SW 1271 (cell line): ENCODE measurements at places on chromosomes 3 and 15.

DNA sequence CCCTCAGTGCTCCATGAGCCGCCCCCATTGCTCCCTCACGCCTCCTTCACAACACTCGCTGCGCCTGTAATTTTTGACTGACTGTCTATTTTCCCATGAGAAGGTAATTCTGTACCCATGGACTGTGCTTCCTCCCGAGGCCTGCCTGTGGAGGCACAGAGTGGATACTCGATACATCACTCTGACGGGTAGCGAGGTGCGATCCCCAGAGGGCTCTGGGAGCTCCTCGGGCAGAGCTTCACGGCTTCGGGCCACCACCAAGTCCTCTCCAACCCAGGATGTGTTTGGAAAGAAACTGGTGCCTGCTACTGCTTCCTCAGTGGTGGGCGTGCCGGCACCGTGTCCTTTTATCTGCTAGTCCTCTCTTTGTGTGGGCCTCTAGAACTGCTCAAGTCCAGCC, 108.6 kb upstream of the DLG1 start:
- no peak for DNase-seq

DNA sequence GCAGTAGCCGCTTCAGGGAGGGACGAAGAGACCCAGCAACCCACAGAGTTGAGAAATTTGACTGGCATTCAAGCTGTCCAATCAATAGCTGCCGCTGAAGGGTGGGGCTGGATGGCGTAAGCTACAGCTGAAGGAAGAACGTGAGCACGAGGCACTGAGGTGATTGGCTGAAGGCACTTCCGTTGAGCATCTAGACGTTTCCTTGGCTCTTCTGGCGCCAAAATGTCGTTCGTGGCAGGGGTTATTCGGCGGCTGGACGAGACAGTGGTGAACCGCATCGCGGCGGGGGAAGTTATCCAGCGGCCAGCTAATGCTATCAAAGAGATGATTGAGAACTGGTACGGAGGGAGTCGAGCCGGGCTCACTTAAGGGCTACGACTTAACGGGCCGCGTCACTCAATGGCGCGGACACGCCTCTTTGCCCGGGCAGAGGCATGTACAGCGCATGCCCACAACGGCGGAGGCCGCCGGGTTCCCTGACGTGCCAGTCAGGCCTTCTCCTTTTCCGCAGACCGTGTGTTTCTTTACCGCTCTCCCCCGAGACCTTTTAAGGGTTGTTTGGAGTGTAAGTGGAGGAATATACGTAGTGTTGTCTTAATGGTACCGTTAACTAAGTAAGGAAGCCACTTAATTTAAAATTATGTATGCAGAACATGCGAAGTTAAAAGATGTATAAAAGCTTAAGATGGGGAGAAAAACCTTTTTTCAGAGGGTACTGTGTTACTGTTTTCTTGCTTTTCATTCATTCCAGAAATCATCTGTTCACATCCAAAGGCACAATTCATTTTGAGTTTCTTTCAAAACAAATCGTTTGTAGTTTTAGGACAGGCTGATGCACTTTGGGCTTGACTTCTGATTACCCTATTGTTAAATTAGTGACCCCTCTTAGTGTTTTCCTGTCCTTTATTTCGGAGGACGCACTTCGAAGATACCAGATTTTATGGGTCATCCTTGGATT, at the start of gene MLH1:
Gene MLH1 (plus strand): TSS at position 193 of the 958 bp plus-strand sequence. CDS start 30 bp downstream, at position 223.
- DNase-seq, result no peak

DNA sequence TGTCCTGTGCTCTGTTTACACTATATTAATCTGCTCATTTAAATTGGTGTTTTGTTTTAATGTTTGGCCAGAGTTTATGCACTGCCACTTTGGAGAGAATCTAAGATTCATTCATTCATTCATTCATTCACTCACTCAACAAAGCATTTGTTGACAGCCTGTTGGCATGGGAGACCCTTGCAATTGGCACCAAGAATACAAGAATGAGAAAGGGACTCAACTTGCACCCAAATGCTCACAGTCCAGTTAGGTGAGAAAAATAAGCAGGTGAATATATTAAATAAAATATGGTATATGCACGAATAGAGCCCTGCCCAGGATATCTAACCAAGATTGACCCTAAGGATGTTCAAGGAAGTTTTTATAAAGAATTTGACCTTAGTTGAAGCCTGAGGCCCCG, 80.4 kb downstream of the TGFBR2 start:
- no peak for DNase-seq

GRCh38 chr3:196969134-196969659, 564 bp upstream of the PIGZ start:
- DNase-seq, result no peak

GRCh38 chr15:78243058-78243457, 8.7 kb upstream of the ACSBG1 start:
- DNase-seq, result no peak

DNA sequence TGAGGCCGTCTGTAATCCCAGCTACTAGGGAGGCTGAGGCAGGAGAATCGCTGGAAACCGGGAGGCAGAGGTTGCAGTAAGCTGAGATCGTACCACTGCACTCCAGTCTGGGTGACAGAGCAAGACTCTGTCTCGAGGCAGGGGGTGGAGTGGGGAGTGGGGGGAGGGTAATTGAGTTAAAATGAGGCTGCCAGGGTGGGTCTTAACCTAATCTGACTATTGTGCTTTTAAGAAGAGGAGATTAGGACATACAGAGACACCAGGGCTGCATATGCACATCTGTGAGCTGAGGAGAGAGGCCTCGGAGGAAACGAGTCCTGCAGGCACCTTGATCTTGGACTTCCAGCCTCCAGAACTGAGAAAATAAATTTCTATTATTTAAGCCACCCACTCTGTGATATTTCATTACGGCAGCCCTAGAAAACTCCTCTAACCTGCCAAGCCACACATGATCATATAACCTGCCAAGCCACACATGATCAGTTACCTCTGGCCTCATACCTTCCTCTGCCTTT, 197.0 kb downstream of the THSD4 start:
- no peak for DNase-seq

DNA sequence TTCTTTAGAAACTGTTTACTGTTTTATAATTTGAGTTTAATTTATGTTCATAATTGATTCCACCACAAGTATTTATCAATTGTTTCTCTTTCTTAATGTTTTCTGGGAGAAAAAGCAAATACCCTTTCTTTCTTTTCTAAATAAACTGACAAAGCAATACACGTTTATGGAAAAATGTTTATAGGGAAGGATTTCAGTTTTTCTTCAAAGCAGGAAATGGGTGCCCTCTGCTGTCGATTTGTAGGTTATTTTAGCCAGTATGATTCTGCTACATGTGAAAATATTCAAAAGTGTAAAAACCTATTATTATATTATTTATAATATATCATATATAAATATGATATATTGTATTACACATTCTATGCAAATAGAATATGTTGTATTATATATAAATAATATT, 921.0 kb upstream of the ROBO1 start:
- no peak for DNase-seq

- DNase-seq, result no peak
These were observed 204.6 kb downstream of the NR2F2 start for GRCh38 chr15:96535148-96535547.

GRCh38 chr3:179811321-179812095, 158.7 kb downstream of the USP13 start:
- DNase-seq, result peak; percentile 55

DNA sequence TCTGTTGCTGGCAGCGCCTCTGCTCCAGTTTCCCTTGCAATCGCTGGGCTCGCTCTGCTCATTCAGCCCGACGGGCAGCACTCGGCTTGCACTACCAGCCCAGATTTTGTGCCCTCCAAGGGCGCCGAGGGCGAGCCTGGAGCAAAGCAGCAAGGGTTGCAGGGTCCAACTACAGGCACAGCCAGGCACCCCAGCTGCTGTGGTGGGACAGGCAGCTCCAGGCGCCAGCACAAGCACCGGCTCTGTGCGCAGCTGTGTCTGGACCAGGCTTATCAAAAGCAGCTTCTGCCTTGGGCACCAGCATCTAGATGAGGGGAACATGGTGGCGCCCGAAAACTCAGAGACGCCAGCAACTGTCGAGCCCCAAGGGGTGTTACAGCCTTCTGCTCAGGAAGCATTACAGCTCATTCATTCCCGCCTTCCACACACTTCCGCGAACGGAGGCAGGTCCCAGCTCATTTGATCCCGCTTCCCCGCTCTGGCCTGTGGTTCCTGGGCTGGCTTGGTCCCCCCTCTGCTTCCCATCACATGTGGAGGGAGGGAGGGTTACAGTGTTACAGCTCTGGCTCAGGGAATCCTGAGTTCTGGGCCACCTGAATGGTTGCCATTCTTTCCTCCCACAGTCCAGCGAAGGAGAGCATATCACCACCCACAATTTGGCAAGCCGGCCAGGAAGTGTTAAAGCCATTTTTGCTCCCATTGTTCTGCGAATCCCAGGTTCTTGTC, 409.9 kb upstream of the ALCAM start:
- DNase-seq, result no peak

DNA sequence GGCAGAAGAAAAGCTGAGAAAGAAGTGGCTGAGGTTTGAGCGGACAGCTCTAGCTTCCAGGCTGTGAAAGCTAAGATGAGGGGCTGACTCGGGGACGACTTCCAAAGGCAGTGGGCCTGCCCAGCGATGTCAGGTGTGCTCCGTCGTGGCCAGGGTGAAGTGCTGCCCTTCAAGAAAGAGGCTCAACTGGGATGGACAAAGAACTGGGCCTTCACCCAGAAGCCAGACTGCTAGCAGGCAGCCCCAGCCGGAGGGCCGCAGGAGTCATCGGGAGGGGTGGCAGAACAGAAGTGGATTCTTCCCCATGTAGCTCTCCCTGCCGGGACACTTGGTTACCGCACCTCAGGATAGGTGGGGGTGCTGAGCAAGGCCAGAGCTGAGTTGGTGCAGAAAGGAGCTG, 13.1 kb upstream of the SEC13 start:
- no peak for DNase-seq

DNA sequence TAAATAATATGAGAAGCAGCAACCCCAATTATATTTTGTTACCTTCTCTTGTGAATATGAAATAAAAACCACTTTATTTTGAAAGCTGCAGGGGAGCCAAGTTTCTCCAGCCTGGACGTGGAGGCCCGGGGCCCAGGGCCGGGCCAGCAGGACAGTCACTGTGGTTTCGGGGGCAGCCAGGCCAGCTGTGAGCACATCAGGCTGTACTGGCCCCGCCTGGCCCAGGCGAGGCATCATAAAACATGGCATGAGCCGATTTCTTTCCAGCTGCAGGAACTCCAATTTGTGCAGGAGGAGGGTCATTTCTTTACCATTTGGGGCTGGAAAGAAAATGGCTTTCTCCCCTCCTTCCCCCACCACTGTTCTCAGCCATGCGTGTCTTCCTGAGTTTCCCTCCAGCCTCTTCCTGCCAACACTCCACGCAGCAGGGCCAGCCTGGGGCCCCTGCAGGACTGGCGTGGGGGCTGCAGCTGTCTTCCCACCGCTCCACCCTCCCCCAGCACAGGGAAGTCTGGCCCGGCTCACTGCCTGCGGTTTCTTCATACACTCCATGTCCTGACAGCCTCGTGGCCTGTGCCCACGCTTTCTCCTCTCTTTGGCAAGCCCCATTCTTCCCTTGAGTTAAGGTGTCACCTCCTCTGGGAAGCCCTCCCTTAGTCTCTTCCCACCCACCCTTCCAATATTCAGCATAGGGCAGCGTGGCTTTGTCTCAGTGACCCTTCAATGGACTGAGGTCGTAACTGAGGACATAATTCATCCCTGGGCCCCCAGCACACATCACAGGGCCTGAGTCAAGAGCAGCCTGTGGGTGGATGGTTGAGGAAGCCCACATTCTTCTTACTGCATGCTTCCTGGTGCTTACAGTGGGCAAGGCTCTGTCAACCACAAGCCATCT, 135.8 kb downstream of the CHSY1 start:
- DNase-seq, result no peak

DNA sequence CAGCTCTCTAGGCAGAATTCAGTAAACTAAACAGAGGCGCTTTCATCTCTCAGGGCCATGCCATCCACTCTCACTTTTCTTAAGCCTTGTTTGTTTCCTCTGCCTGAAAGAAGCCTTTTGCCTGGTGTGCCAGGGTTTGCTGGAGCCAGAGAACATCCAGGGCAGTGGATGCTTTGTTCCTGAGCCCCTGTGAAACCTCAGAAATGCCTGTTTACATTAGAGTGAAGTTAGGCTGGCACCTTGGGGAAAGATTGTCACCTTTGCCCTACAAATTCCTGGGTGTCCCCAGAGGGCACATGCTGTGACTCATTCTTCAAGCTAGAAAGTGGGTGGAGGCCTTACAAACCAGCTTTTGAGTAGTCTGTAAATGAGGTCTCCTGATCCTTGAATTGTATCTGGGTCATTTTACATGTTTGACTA, 10.7 kb upstream of the TRAK1 start:
- peak; percentile 88 for DNase-seq

DNA sequence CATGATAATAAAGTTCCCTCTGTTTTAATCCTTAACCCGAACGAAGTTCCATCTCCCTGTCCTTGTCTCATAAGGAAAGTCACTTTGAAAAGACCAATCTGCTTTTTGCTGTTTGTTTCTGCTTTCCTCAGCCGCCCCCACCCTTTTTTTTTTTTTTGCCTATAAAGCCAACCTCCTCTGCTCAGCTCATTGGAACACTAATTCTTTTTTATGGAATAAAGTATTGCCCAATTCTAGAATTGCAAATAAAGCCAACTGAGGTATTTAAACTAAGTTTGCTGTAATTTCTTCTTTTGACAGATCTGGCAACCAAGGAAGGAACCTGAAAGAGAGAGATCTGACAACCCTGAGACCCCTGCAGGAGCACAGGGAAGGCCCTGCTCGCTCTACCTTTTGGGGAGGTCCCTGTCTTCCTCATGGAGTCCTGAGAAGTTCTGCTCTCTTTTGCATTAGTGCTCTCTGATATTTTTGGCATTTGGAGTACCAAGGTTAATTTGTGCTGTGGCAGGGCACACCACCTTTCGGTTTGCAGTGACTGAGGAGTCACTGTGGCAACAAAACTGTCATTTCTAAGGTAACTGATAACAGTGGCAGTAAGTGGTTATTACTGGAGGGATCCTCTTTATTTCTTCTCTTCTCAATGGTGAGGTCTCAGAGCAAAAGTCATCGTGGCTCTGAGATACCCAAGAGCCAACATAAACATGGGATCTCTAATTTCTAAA, 35.2 kb upstream of the TRPM1 start:
- DNase-seq, result no peak

GRCh38 chr15:71747128-71748083, 62.9 kb upstream of the NR2E3 start:
- peak; percentile 57 for DNase-seq

- DNase-seq, result no peak
These were observed 19.9 kb downstream of the POLR2M start for GRCh38 chr15:57726411-57726810.

DNA sequence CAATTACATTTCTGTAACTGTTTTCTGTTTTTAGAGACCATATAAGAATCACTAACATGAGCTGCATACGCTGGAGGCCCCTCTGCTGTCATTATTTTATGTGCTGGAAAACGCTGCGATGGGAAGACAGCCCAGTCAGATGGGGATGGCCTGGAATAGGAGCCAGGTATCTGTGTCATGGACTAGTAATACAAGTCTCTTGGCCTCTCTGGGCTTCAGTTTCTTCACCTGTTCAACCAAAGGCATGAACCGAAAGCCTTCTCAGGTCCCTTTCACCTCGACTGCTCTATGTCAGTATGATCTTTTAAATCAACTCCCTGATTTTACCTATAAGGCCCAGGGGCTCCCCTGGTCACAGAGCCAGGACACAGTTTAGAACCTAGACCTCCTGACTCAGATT, 14.6 kb upstream of the RFTN1 start:
- no peak for DNase-seq

- no peak for DNase-seq
These were observed 38.3 kb downstream of the SCAPER start for GRCh38 chr15:76866716-76867321.

- DNase-seq, result no peak
These were observed 308.2 kb upstream of the WNT5A start for GRCh38 chr3:55795296-55795695.
